ENCODE measurements at places on chromosomes 2 and 18.

- no peak for DNase-seq
Measured at GRCh38 chr2:4255491-4255890, 552.1 kb downstream of the DCDC2C start.

GRCh38 chr2:227450311-227450841, 21.6 kb upstream of the AGFG1 start:
- DNase-seq: no peak

- DNase-seq: no peak
Measured at GRCh38 chr2:171747371-171747770, 60.1 kb downstream of the DYNC1I2 start.

GRCh38 chr18:9091066-9091476, 11.4 kb upstream of the NDUFV2 start:
- no peak for DNase-seq

DNA sequence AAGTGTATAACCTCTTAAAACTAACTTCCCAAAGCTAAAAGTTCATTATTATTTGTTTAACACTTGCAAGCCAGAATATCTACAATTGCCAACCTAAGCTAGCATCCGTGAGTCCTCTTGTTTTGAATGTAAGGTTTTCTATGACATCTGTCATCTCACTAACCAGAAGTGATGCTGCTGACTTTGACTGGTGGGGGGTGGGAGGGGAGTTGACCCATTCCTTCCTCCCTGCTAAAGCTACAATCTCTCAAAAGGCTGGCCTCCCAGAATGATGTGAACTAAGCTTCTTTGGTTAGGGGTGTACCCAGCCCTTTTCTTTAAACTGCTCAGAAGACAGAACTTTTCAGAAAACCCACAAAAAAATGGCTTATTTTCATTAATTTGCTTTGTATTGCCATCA, 280.6 kb downstream of the ZEB2 start:
- no peak for DNase-seq

GRCh38 chr2:79585701-79586433, 73.0 kb downstream of the CTNNA2 start:
- no peak for DNase-seq

DNA sequence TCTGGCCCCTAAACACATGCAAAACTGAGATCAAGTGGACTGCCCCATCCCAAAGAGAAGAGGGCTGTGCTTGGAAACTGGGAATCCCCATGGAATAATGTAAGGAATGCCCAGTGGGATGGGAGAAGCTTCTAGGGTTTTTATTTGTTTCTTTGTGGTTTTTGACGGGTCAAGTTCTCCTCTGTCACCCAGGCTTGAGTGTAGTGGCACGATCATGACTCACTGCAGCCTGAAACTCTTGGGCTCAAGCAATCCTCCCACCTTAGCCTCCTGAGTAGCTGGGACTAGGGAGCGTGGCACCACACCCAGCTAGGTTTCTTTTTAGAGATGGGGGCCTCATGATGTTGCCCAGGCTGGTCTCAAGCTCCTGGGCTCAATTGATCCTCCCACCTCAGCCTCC, 101.7 kb upstream of the ZSWIM2 start:
- no peak for DNase-seq

- DNase-seq: no peak
Measured at GRCh38 chr2:162826921-162827320, 11.6 kb downstream of the KCNH7 start.

- no peak for DNase-seq
Measured at GRCh38 chr2:234110219-234110618, 59.7 kb downstream of the SPP2 start.

DNA sequence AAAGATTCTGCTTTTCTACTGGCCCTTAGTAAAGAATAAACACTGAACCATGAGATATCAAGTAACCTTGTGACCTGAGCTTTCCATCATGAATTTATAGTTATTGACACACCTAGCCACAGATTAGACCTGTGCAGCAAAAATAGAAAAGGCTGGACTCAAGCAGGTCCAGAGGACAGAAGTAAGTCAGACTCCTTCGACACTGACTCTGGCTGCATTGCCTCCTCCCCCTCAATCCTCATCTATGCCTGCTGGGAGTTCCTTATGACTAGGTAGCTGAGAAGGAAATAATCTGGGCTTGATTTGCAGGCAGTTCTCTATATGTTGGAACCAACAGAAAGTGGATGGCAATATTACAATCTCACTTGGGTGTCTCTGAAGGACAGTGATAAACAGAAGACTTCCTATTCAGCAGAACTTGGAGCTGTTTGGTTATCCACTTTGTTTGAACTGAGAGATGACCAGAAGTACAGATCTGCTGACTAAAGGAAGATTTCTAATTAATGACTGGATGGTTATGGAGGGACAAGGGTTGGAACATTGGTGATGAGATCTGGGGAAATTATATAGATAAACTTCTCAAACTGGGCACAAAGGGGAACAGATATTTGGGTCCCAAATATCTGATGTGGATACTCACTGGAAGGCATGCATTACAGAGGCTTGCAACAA, 39.4 kb downstream of the ARID5A start:
- no peak for DNase-seq

DNA sequence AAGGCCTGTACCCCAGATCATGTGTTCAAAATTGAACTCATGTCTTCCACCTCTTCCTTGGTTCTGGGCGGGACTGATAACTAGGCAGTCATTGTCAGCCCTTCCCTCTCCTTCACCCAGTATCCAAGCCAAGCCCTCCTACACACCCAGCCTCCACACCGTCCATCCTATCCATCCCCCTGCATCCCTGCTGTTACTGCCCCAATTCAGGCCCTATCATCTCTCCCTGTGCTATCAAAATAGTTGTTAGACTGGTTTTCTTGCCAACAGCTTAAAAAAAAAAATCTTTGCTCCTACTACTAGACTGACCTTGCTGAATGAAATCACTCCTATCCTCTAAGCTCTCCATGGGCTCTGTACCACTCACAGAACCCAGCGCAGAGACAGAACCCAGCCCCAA, 32.8 kb downstream of the TGFA start:
- DNase-seq: no peak

DNA sequence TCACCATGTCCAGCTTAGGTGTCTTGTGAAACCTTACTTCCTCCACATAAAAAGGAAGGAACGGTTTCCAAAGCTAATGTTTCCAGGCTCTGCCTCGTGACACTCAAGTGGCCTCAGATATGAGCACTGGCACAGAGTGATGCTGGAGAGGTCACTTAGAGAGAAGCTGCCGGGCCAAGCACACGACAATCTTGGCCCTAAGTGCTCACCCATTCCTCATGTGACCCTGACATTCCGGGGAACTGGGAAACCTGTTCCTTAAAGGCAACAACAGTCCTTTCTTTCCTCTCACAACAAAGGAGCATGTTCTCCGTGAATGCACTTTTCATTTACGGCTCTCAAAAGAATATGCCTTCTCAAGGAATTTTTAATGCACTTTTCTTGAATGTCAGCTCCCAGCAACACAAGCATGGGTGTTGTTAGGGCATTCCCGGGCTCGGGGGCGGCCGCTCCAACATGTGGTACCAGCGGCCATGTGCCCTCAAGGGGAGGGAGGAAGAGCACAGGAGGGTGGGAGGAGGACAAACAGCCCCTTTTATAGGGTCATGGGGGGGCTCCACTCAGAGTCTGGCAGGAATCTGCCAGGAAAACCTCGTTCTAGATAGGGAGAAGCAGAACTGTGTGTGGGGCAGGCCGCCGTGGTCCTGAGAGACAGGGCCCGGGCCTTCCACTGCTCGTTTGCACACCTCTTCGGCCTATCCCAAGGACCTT, 118.6 kb downstream of the MBP start:
- no peak for DNase-seq

DNA sequence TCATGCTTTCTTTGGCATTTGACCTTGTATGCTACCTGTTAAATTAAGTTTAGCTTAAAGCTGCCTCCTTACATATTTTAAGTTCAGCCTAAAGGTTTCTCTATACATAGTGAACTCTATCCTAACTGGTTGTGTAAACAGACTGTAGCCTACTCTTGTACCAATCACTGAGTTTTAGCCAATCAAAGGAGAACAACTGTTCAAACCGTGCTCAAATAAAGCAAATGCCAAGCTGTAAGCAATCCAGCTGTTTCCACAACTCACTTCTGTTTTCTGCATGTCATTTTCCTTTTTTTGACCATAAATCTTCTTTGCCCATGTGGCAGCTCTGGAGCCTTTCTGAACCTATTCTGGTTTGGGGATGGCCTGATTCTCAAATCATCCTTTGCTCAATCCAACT, 1603.8 kb upstream of the ACVR2A start:
- DNase-seq: no peak

- no peak for DNase-seq
Measured at GRCh38 chr18:49878015-49878414, 64.7 kb upstream of the ACAA2 start.

DNA sequence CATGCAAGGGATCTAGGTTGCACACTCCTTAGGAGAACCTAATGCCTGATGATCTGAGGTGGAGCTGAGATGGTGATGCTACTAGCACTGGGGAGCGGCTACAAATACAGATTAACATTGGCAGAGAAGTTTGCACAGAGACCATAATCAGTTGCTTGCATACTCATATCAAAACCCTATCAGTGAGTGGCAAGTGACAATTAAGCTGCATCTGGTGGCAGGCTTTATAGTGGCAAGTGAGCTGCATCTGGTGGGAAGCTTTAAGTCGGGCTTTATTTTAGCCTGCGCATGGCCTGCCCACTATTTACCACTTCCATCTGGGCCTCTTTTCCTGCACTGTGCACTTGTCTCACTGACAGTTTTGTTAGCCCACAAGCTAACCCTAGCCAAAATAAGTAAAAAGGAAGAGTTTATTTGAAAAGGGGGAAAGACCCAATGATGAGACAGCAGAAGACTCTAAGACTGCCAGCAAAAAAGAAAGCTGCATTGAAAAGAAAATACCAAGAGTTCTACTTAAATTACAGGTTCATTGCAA, 140.9 kb upstream of the B3GNT2 start:
- DNase-seq: no peak

- no peak for DNase-seq
Measured at GRCh38 chr2:204604061-204604460, 58.8 kb downstream of the PARD3B start.

GRCh38 chr2:105426626-105427292, 27.9 kb upstream of the FHL2 start:
- DNase-seq: no peak

GRCh38 chr2:61493523-61493942, 22.6 kb upstream of the USP34 start:
- DNase-seq: no peak

DNA sequence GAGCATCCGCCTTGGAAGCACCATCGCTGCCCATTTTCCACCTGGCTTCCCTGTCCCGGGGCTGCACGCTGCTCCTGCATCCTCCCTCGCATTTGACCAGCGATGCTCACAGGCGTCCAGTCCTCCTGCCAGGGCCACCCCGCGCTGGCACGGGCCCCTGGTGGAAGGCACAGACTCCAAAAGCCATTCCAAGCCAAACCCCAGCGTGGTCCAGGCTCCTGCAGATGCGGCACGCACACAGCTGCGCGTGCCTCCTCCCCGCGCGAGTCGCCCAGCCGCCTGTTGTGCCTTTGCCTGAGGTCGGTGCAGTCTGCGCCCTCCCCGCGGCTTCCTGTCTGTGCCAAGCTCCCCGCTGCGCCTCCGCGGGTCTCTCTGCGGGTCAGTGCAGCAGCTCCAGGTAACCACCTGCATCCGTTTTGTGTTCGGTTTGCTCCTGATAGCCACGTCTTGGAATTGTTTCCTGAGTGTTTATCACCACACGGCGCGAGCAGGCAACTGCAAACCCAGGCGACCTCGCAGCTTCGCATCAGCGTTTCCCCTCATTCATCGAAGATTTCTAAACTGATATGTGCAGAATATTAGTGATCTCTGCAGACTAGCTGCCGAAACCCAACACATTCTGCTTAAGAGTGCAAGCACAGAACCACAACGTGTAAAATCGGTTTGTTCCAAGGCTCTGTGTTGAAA, 65.2 kb upstream of the SALL3 start:
- DNase-seq: no peak

- no peak for DNase-seq
Measured at GRCh38 chr2:32905270-32905669, 41.5 kb upstream of the LTBP1 start.

- no peak for DNase-seq
Measured at GRCh38 chr2:206721256-206721920, 3.2 kb upstream of the DYTN start.

- DNase-seq: no peak
Measured at GRCh38 chr2:49226360-49226759, 72.0 kb upstream of the FSHR start.

GRCh38 chr2:102130647-102130991, 11.9 kb upstream of the IL1R1 start:
- DNase-seq: no peak

Measured in stimulated activated CD8-positive, alpha-beta memory T cell treated with anti-CD3 and anti-CD28 coated beads, Interleukin-12 subunit alpha, Interleukin-12 subunit beta, amount 100 ng/mL, for 1 hour (primary cell).